ENCODE measurements at places on chromosomes 4 and X.

- DNase-seq = no peak
These were observed 294.4 kb downstream of the GPAT3 start for GRCh38 chr4:83830138-83830888.

- DNase-seq = no peak
These were observed 107.7 kb downstream of the BLTP1 start for GRCh38 chr4:122259849-122260248.

- DNase-seq = no peak
These were observed 97.3 kb downstream of the SHROOM4 start for GRCh38 chrX:50716706-50717105.

GRCh38 chr4:22486276-22486675, 29.6 kb downstream of the ADGRA3 start:
- no peak for DNase-seq

GRCh38 chr4:164701665-164702064, 52.3 kb upstream of the SMIM31 start:
- no peak for DNase-seq

GRCh38 chr4:184792950-184793555, 32.7 kb downstream of the ACSL1 start:
- peak; percentile 92 for DNase-seq

GRCh38 chr4:166675411-166675810, 558.9 kb downstream of the SPOCK3 start:
- DNase-seq = peak; percentile 20

GRCh38 chr4:114857831-114858230, 255.6 kb downstream of the NDST4 start:
- DNase-seq = peak; percentile 1

DNA sequence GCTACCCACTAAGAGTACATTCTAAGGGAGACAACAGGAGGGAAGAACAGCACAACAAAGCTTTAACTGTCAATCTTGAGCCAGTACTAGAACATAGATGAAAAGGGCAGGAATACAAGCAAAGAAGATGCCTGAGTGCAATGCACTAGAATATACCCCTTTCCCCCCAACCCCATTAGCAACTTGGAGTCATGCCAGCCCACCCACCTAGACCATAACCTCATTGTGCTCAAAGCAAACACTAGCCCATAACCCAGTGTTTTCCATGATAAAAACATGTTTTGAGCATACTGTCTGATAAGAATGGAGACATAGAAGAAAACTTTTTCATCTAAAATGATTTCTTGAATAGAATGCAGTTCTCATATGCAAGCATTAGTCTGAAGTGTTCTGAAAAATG, 183.2 kb downstream of the RAP1GDS1 start:
- DNase-seq = no peak

- no peak for DNase-seq
These were observed 804.5 kb downstream of the C4orf33 start for GRCh38 chr4:129900430-129900953.

- no peak for DNase-seq
These were observed 143.0 kb downstream of the TSPAN5 start for GRCh38 chr4:98515470-98515809.

DNA sequence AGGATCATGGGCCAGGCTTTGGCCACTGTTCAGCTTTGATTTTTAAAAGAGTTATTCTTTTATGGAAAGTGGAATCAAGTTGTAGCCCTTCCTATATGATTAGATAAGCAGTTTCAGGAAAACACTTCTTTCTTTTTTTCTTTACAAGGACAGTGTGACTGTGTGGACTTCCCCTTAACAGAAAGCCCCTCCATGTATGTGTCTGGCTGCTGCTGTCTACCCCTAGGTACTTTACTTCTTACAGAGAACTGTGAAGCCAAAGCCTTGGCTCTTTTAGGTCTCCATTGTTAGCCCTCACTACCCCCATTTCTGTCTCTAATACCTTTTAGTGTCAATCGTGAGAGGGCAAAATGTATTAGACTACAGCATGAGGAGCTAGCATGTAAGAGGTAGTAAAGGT, 19.1 kb downstream of the VSIG1 start:
- DNase-seq = no peak

DNA sequence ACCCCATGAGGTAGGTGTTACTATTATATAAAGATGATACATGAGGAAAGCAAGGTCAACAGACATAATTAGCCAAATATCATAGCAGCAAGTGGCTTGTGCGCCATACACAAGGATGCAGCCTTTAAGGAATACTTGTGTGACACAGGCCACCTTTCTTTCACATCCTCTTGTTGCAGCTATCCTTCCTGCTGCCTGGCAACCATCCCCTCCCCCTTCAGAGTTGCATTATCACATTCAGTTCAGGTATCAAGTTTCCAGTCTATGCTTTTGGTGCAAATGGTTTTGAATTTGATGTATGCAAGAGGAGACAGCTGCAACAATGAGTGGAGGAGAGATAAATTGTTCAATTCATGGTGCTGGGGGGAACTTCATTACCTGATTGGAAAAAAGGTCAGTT, 6.4 kb downstream of the ZCCHC18 start:
- DNase-seq = no peak

GRCh38 chr4:7237873-7238272, 45.5 kb downstream of the SORCS2 start:
- DNase-seq = no peak

- DNase-seq = no peak
These were observed 43.1 kb downstream of the MRPL1 start for GRCh38 chr4:77905651-77906263.

DNA sequence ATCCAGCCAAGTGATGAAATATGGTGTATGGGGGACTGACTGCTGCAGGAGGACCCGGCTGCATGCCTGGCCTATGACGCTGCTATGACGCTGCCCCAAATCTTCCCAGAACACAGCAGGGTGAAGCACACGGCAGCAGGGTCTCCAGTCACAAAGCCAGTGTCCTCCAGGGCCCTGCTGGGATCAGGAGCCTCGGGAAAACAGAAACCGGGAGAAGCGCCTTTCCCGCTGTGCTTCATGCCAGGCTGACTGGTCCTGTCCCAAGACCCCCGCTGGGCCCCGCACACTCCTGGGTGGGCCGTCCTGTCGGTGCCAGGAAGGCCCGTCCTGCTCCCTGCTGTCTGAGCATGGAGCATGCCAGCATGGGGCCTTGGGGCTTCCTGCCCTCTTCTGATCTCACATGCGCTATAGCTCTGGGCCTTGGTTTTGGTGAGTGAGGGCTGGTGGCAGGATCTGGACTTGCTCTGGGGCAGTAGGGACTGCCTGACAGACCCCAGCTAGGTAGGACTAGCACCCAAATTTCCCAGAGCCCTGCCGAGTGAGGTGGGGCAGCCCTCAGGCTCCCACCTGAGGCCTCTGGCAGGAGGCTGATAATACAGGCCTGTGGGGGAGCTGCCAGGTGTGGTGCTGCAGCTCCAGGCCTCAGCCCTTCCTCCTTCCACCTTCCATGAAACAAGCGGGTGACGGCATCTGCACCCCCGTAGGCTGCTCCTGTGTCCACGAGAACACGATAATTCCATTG, 64.0 kb downstream of the ACOX3 start:
- DNase-seq = no peak

DNA sequence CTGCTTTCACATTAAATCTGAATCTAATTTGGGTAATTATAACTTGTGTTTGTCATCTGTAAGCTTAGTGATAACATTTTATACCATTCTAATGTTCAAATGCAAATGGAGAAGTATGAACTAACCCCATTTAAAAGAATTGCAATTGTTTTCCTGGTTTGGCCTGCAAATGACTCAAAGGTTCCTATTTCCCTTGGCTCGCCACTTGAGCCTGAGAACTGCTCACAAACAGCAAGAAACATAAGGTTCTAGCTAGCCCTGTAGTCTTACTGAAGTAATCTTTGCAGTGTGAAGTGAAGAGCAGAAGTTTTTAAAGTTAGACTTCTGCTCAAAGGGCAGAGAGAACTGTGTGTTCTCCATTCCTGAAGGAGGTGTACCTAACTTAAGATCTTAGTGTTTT, 27.2 kb downstream of the UPRT start:
- no peak for DNase-seq

DNA sequence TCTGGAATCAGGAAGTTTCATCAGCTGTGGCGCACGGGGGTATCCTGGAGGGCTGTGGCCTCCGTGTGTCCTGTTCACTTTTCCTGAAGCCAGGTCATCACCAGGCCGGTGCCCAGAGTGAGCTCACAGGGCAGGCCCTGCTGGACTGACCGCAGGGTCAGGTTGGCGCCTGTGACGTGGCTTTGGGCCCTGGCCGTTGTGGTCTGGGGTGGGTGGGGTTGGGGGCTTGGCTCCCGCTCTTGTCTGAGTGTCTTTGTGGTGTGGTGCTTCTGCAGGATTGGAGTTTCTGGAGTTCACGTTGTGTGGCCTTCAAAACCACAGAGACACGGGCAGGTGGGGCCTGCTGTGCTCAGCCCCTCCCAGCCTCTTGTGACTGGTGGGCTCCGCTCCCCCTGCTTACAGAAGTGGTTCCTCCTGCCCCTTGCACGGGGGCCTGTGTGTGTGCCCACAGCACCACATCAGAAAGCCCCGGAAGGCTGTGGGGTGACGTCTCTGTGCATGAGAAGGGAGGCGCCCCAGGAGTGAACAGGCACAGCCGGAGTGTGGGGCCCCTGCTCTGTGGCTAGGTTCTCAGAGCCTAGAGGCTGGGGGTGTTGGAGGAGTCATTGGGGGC, 9.5 kb downstream of the RGS12 start:
- no peak for DNase-seq

DNA sequence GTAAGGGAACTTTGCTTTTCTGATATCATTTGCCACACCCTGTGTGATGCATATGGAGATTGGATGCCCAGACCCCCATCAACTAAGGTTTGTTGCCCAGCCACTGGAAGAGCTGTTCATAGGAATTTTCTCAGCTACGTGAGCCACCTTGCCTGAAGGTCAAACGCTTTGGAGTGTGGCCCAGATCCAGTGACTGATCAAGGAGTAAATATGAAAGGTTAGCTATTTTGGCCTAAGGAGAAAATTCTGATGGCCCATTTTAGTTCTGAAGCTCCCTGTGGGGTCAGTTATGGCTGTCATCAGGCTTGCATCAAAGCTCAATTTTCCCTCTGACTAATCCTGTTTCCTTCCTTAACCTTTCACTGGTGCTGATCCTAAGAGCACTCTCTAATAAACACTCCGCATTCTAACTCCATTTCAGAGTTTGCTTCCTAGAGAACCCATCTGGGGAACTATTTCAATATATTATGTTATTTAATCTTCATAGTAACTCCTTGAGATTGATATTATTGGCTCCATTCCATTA, 407.7 kb downstream of the SPRY1 start:
- no peak for DNase-seq

GRCh38 chr4:186341655-186342054, 75.7 kb downstream of the F11 start:
- no peak for DNase-seq

DNA sequence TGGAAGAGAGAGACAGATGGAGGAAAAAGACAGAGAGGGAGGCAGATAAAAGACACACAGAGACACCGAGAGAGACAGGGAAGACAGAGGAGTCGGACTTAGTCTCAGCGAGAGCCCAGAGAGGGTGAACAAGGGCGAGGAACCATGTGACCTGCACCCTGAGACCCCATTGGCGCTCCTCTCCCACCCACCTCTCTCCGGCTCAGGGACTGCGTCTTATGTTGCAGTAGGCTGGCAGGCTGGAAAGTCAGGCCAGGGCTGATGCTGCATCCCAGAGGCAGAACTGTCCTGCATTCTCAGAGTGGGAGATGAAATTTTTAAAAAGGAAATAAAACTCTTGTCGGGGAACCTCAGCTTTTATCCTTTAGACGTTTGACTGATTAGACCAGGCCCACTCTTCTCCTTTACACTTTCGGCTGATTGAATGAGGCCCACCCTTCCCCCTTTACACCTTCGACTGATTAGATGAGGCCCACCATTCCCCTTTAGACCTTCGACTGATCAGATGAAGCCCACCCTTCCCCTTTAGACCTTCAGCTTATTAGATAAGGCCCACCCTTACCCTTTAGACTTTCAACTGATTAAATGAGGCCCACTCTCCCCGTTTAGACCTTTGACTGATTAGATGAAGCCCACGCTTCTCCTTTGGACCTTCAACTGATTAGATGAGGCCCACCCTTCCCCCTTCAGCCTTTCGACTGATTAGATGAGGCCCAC, 29.5 kb upstream of the IL3RA start:
- DNase-seq = no peak

GRCh38 chrX:35016051-35016450, 73.5 kb downstream of the FAM47B start:
- DNase-seq = no peak

- DNase-seq = no peak
These were observed 465.2 kb downstream of the CENPC start for GRCh38 chr4:67080046-67080557.

DNA sequence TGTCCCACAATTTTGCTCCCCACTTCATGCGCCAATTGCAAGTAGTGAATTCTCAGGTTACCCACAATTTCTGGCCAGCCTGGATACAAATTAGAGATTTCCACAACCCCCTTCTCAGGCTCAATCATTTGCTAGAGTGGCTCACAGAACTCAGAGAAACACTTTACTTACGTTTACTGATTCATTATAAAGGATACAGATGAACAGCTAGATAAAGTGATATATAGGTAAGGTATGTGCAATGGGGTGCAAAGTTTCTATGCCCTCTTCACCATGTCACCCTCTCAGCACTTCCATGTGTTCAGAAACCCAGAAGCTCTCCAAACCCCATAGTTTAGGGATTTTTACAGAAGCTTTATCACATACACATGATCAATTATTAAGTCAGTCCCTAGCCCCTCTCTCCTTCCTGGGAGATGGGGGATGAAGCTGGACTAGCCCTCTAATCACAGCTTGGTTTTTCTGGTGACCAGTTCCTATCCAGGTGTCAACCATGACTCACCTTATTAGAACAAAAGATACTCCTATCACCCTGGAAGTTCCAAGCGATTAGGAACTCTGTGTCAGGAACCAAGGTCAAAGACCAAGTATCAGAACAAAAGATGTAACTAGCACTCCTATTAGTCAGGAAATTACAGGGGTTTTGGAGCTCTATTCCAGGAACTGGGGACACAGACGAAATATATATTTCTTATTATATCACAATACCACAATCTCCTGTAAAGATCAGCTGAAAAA, 33.5 kb upstream of the PRRG1 start:
- DNase-seq = no peak

GRCh38 chr4:10607206-10607605, 77.4 kb downstream of the CLNK start:
- no peak for DNase-seq

DNA sequence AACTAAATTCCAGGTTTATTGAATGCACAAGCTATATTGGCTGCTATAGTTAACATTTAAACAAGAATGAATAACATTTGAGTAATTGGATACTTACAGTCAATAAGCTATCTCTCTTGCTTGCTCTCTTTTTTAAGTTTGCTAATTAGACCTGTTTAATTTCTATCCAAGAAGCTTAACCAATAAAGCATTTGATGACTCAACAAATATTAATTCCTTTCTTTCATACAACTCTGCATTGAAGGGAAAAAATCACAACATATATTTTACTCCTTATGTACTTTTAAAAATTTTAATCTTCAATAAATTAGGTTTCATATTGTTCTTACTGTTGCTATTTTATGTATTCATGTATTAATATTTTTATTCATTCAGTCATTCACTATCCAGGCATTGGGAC, 1552.6 kb upstream of the ADGRL3 start:
- no peak for DNase-seq

Measured in RWPE1 (cell line).